ENCODE measurements at places on chromosomes 13 and 19.

- DNase-seq: no peak
Observed at GRCh38 chr13:81745391-81745790, 1404.5 kb upstream of the SPRY2 start.

DNA sequence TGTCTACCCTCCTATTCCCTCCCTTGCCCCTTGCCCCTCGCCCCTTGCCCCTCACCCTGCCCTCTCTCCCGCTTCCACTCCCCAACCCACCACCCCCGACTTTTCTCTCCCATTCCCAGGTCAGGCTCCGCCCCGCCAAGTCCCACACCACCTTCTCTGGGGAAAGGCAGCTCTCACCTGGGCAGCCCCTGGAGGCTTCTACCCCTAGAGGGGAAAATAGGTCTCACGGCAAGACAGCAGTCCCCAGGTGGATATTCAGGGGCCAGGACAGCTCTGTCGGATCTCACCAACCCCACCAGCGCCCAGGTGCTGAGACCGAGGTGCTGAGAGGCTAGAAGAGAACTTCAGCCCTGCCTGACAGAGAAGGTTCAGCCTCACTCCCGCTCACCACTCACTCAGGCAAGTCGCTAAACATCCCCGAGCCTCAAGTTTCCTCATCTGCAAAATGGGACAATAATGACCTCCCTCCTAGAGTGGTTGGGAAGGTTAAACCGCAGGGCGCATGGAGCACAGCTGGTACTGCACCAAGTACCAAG, 1.4 kb upstream of the ERFL start:
- no peak for DNase-seq

- no peak for DNase-seq
Observed at GRCh38 chr19:18173054-18173571, 500 bp upstream of the IFI30 start.

DNA sequence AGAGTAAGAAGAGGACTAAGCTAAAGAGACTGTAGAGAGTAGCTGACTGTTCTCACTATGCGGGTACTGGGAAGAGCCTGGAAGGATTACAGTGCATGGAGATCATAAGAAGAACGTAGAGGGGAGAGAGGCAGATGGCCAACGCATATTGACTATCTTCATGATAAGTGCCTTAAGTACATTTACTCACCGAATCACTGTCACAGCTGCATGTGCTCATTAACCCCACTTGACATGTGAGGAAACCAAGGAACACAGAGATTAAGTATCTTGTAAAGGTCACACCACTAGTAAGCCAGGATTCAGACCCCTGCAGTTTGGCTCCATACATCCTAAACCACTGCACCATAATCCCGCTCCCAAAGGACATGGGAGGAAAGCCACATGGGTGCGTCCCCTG, 34.1 kb downstream of the SMAD9 start:
- DNase-seq: no peak

- peak; percentile 80 for DNase-seq
Observed at GRCh38 chr13:52353193-52353592, 52.8 kb downstream of the THSD1 start.

GRCh38 chr13:112966776-112967175, 2.2 kb upstream of the MCF2L start:
- no peak for DNase-seq

DNA sequence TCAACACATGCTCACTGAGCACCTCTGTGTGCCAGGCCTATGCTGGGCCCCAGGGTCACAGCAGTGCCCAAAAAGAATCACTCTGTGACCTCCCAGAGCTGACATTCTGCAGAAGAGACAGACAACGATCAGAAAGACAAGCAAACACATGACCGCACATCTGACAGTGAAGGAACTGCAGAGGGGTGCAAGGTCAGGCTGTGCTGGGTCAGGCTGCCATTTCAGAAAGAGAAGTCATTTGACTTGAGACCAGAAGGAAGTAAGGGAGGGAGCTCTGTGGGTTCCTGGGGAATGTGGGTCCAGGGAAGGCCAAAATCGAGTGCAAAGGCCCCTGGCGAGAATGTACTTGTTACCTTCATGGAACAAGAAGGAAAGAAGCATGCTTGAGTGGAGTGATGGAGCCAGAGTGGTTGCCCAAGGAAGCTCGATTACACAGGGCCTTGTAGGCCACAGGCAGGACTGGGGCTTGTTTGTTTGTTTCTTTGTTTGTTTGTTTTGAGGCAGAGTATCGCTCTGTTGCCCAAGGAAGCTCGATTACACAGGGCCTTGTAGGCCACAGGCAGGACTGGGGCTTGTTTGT, 11.4 kb upstream of the CD22 start:
- DNase-seq: no peak

DNA sequence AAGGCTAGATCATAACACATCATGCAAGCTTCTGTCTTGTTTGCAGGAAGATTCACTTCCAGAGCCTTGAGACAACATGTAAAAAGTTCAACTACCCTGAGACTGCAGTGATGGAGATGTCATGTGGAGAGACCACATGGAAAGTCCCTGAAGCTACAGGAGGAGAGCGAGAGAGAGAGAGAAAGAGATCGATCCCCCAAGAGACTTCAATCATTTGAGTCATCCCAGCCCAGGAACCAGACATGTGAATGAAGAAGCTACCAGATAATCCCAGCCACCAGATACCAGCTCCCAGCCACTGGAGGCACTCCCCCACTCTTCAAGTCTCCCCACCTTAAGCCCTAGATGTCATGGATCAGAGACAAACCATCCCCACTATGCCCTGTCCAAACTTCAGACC, 10.7 kb upstream of the EVI5L start:
- DNase-seq: no peak

GRCh38 chr19:30160426-30160825, 211.8 kb upstream of the ZNF536 start:
- DNase-seq: no peak

DNA sequence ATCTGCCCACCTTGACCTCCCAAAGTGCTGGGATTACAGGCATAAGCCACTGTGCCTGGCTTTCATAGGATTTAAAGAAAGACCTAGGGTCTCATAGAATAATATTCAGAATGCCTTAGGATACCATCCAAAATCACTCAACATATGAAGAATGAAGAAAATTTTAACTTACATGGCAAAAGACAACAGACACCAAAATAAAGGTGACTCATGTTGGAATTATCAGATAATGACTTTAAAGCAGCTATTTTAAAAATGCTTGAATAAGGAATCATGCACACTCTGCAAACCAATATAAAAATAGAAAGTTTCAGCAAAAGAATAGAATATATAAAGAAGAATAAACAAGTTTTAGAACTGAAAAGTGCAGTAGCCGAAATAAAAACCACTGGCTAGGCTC, 29.3 kb downstream of the ZNF566 start:
- DNase-seq: peak; percentile 25

GRCh38 chr13:107234319-107235073, 666.6 kb upstream of the ARGLU1 start:
- no peak for DNase-seq

DNA sequence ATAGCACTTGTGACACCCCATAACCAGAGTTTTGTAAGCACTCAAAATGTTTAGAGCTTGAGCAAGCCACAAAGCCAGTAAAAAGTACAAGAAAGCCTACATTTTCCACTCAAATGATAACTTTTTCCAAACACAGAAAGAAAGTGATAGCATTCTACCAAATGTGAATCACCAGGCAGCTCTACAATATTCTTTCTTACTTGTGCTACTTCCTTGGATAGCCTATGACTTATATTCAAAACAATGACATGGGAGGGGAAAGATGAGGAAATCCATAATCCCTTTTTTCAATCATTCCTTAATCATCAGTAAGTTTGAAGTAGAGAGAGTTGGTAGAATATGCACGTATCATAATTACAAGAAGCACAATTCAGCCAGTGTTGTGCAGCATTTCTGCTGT, 650.8 kb upstream of the PCDH9 start:
- no peak for DNase-seq

Measured in GM03348 (cell line).